Cardiac fibroblast (primary cell): ENCODE measurements at places on chromosomes 2 and 18.

DNA sequence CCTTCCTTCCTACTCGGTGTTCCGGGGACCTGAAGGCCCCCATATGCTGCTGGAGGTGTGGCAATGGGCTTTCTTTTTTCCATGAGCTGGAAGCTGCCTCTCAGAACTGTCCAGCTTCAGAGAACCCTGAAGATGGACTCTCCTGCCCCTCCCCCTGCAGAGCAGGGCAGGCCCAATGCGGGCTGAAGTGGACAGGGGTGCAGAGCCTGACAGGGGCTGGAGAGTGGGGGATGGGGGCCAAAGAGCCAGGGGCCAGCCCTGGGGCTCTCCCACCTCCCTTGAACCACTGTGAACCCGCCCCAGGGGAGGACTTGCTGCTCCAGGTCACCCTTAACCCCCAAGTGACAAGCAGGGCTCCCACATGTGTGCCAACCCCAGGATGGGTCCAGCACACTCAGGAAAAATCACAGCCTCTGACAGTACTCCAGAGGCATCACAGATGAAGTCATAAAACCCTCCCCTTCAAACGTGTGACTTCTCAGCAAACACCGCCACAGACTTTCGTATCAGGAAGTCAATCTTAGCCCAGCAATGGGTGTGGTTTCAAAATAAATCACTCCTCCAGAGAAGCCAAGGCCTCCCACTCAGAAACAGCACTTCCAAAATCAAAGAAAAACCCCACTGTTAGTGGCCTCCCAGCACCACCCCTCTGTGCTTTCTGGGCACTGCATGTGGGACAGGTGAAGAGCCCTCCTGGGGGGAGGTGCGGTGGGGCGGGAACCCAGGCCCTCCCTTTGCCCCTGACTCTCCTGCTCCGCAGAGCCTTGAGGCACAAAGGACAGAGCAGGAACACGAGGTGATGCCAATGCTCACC is 135.8 kb downstream of the HDAC4 start:
- peak; percentile 70 for DNase-seq

DNA sequence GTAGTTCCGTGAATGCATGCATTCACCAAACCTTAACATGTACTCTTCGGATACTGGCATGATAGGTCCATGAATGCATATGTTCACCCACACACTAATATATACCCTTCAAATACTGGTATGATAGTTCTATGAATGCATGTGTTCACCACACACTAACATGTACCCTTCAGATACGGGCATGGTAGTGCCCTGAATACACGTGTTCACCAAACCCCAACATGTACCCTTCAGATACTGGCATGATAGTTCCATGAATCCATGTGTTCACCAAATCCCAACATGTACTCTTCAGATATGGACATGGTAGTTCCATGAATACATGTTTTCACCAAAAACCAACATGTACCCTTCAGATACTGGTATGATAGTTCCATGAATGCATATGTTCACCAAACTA is 48.5 kb upstream of the ALKAL2 start:
- no peak for DNase-seq

DNA sequence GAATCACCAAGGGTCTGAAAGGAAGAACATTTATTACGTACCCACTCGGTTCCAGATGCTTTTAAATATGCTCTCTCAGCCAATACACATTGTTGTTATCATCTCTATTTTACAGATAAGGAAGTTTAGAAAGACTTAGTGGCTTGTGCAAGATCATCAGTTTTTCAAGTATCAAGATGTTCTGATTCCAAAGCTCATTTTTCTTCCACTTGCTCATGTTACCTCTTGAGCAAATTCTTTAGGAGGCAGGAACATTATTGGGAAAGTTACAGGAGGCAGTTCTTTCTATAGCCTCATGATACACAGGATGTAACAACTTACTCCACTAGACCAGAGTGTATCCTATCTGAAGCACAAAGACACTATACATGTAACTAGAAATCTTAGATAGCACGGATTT is 65.0 kb upstream of the MMADHC start:
- peak; percentile 6 for DNase-seq

DNA sequence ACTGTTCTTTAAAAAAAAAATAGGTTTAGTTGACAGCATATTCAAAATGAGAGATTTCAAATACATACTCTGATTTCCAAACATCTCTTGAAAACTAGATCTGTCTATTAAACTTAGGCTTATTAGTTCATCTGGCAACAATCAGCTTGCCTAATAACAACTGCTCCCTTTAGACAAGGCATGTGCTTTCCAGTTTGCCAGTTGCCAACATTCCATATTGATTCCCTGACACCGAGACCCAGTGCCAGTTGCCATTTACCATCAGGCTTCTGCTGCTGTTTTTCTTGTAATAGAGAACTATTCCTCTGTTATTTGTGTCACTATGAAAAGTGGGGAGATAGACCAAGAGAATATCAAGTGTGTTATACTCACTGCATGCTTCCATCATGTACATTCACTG is 256.0 kb downstream of the C1D start:
- DNase-seq: no peak

- peak; percentile 29 for DNase-seq
Observed at GRCh38 chr2:219058541-219059374, 2.0 kb downstream of the IHH start.

- no peak for DNase-seq
Observed at GRCh38 chr2:144547494-144547893, 27.6 kb upstream of the ZEB2 start.

DNA sequence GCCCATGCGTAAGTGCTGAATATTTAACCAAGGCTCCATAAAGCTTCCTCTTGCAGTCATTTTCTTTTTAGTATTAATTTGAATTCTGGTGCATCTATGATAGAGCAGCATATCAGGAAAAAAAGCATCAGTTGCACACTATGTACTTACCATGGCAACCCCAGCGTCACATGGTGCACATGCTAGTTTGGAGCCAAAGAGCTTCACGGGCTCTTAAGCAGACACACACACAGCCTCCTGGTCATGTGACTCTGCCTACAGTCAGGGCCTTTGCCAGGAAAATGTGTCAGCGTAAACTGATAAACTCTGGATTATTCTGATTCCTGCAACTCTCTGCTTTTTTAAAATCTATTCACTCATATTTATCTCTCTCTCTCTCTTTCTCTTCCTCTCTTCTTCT is 30.2 kb downstream of the NYAP2 start:
- DNase-seq: peak; percentile 11

- DNase-seq: no peak
Observed at GRCh38 chr2:121613774-121614173, 35.5 kb downstream of the CLASP1 start.

DNA sequence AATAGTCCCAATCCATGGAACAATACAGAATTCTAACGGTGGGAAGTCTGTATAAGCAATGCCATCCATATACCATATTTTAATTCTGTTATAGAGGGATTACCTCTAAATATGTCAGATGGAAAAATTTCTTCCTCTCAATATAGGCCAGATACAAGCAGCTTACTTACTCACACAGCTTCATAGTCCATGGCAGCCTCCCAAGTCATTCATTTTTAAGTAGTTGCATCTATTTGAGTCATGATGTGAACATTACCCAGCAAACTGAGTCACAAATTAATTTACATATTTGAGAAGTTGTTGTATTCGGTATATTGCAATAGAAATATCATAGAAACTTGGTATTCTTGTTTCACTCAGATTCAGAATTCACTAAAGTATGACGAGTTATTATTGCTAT is 20.3 kb downstream of the TBR1 start:
- DNase-seq: peak; percentile 95

DNA sequence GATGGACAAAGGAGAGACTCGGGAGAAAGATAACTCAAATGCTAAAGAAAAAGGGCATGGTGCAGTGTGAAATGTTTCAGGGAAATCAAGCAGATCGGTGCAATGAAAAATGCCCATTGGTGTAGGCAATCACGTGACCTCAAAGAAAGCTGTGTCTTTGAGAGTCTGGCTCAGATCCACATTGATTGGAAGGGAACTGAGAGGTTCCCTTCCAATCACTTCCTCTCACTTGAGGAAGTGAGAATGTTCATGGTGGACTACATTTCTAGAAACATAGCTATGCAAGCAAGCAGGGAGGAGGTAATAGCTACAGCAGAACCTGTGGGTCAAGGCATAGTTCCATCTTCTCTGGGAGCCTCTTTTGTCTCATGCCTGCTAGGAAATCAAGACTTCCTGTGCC is 187.4 kb downstream of the LPIN1 start:
- no peak for DNase-seq

- peak; percentile 98 for DNase-seq
Observed at GRCh38 chr2:174039551-174040416, 74.6 kb upstream of the SP3 start.

DNA sequence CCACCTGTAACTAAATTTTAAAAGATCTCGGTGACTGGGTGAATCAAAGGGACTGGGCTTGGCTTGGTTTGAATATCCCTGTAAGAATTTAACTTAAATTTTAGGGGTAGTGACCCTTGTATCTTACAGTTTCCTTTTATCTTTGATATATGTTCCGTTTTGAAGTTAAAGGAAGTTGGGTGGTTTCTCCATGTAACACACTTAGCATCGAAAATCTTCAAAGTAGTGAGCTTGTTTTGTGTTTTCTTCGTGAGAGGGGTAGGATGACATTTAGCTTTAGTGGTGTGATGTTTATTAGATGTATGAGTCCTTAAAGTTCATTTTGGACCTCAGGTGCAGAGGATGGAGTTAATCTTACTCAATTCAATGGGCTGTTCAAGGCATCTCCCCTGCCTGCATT is 1.6 kb downstream of the WDR7 start:
- DNase-seq: no peak

GRCh38 chr2:99987160-99987559 is 155.2 kb downstream of the AFF3 start:
- DNase-seq: no peak

DNA sequence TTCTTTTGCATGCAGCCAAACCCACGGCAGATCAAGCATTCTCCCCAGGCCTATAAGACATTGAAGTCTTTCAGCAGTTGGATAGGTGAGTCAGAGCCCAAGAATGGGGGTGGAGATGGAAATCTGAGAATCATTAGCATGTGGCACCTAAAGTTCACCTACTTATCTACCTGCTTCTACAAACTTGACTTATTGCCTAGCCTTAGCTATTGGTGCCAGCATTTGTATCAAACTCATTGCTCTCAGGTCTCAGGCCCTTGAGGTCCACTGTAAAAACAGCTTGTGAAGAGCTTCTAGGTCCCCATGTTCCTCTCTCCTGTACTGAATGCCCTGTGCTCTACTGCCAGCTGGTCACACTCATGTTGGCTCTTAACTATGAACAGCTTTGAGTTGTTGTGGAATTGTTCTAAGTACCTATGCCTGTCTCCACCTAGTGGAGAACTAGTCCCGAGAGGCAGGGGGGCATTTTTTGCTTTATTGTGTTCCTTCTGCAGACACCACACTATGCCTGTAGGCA is 278.4 kb upstream of the SPRED2 start:
- peak; percentile 7 for DNase-seq

DNA sequence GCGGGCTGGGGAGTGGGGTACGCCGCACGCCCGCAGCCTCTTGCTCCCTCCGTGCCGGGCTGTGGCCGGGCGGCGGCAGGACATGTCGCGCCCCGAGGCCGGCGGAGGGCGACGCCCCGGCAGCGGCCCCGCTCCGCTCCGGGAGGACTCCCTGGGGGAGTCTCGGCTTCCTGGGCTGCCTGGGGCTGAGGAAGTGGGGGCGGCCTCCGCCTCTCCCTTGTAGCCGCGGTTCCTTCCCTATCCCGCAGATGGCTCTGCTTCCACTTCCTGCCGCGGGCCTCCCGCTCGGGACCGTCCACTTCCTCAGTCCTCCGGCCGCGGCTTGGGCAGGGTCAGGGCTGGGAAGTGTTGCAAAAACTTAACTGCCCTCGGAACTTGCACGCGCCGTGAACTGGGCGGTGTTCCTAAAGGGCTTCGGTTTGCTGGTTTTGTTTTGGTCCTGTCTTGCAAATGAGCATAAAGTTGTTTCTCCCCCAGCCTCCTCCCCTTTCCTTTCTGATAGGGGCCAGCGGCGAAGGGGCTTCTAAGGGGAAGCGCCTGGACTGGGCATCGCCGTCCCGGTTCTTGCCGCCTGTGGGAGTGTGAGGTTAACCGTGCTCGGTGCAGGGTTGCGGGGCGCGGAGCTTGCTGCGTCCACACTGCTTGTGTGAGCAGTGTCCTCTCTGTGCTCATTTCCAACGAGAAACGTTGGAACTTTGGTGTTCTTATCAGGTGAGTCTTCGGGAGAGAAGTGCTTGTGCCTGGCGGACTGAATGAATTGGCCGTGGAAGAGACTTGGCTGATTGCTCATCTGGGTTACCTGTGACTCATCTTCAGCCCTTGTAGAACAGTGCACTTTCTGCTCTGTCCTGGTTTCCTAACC is 600 bp downstream of the RALB start:
- DNase-seq: peak; percentile 77

DNA sequence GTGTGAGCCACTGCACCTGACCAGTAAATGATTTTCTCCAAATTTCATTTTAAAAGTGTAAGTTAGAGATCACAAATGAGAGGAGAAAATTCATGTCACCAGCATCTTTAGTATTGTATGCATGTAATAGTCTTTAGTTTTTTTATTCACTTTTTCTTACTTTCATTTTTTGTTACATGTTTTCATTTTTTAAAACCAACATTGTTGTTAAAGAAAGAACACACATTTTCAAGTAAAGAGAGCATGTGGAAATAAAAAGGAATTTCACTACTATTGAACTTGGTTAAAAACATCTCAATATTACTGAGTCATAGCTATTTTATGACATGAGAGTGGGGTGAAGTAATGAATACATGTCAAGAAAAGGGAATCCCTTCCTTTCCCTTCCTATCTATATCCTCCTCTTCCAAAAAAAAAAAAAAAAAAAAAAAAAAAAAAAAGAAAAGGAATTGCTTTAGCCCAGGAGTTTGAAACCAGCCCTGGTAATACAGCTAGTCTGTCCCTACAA is 29.1 kb upstream of the PMAIP1 start:
- no peak for DNase-seq

DNA sequence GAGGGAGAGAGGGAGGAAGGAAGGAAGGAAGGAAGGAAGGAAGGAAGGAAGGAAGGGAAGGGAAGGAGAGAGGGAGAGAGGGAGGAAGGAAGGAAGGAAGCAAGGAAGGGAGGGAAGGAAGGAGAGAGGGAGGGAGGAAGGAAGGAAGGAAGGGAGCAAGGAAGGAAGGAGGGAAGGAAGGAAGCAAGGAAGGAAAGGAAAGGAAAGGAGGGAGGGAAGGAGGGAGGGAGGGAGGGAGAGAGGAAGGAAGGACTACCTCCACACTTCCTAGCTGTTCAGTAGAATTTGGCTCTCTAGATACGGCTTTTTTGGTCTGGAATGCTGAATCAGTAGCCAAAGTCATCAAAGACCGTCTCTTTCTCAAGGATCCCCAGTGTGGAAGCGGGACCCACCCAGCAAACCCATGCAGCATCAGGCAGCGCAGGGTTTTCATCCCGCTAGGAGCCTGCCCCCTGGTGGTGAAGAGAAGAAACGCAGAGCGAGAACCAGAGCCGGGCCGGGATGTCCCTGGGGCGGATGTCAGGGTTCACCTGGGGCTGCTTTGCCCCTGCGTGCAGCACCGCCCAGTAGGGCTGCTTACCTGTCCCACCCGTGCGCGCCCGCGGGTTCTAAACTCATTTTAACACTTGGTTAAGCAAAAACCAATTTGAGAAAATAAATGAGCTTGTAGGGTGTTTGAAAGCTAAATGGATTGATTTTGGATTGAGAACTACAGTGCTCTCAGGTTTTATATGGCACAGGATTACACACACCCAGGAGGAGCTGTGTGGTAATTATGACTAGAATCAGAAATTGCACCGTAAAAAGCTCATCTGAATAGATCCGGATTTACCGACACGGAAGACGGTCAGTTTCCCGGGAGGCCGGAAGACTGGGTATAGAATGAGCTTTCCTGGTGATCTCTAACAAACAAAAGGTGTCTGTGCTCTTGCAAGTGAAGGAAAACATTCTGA is 48.1 kb upstream of the ARL4C start:
- DNase-seq: peak; percentile 59

GRCh38 chr2:789529-789928 is 112.3 kb upstream of the TMEM18 start:
- DNase-seq: no peak

GRCh38 chr2:39313575-39313974 is 69.8 kb upstream of the CDKL4 start:
- DNase-seq: peak; percentile 20
